Caudate nucleus (tissue), 63 donors: ENCODE measurements at places on chromosomes 3 and 15.

- no peak for DNase-seq
These were observed 732 bp upstream of the CRTC3 start for GRCh38 chr15:90529011-90529370.

GRCh38 chr15:59360896-59361295 is 11.8 kb downstream of the MYO1E start:
- no peak for DNase-seq

- DNase-seq: no peak
These were observed 26.2 kb downstream of the ANAPC13 start for GRCh38 chr3:134459562-134459961.

DNA sequence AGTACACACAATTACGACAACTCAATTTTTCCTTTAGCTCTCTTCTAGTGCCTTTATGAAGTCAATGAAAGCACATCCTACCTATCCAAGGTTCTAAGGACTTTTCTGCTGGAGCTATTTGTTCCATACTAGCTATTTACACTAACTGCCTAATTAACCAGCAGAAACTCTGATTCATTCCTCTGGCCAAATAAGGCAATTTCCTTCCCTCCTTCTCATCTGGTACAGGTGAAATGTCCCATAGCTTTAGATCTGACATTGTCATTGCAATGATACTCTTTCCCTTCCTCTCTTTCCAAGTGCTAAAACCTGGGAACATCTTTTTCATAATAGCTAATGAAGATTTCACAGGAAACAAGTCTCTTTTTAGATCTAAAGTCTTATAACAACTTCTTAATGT is 521.7 kb downstream of the SOX2 start:
- DNase-seq: no peak

DNA sequence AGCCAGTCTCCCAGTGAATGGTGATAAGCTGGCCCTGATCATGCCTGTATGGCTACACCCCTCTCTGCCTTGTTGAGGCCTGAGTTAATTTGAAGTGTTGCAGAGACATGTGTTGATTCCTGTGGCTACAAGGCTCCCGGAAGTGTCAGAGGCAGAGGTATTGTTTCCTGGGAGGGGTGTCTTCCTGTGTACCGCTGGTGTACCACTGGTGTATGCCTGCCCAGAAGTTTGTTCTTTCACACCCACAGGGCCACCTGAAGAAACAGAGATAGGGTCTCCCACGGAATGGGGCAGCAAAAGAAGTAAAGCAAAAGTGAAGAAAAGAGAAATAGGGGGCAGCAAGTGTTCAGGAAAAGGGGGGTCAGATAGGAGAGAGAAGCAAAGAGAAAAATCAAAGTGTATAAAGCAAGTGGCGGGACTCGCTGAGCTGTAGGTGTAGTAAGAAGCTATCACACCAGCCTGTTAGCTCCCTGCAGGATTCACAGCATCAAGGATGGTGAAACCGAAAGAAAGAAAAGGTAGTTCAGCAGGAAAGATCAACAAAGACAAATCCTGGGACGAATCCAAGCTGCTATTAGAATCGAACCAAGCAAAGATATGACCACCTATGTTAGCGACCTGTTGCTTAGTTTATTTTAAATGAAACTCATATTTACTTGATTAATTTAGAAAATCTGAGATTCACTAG is 36.6 kb upstream of the CD47 start:
- no peak for DNase-seq

GRCh38 chr3:171704002-171704401 is 106.3 kb downstream of the PLD1 start:
- no peak for DNase-seq

DNA sequence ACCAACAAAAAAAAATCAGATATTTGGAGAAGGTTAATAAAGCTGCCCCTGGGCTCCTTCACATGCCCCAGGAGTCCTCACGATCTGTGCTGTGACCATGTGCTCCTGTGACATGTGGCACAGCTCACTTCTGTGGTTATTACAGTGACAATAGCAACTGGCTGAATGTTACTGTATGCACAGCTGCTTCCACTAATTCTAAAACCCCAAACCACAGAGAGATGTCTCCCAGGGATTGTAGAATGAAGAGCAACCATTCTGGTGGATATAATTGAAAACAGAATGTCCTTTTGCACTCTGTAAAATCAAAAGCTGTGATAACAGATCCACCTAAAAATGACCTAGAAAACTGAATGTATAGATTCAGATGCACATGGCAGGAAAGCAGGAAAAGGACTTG is 489.2 kb upstream of the CNTN4 start:
- DNase-seq: no peak

- no peak for DNase-seq
These were observed 1242.2 kb downstream of the OTOL1 start for GRCh38 chr3:162738784-162739183.

- DNase-seq: no peak
These were observed 125.9 kb downstream of the SST start for GRCh38 chr3:187544326-187544725.

GRCh38 chr15:62966294-62967078 is 76.1 kb upstream of the TPM1 start:
- no peak for DNase-seq

DNA sequence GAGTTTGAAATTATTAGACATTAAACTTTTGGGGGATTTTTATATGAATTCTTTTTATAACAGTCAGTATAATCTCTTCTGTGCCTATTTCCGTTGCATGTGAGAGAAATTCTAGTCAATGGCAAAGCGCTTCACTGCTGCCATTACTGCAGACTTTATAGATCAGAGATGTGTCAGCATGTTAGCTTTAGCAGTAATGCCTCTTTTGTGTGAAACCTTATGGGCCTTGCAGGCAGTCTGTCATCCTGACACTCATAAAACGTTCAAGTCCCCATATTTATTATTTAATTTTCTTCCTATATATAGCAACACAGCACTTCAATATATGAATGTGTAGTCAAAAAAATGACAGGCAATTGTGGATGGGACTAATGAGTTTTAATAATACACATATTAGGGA is 191.0 kb downstream of the NLGN1 start:
- no peak for DNase-seq

- no peak for DNase-seq
These were observed 121.4 kb upstream of the PHLDB2 start for GRCh38 chr3:111737706-111738086.

GRCh38 chr3:186150041-186150830 is 41.3 kb upstream of the ETV5 start:
- no peak for DNase-seq

DNA sequence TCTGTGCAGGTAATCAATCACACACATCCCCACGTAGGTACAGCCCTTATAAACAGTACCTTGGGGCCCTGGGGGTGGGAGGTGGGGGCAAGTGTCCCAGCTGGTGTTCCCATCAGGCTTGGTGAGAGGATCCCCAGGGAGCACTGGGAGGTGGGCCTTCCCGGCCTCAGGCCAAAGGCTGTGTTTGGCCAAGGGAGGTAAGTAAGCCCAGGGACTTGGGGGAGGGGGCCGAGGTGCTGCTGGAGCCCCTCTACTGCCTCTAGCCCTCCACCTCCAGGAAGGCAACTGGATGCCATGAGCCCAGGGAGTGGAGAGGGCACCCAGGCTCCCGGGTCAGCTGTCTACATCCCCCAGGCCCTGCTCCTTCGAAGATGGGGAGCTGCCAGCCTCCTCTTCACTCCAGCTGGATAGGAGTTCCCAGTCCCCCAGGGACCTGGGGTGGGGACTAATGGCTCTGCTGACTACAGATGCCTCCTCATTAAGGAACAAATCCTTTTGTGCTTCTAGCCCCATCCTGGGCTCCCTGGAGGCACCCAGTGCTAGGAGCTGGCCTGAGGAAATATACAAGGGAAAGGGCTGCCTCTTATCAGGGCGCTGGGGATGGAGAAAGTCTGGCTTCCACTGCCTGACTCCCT is 33.1 kb downstream of the RNU5B-1 start:
- DNase-seq: no peak

GRCh38 chr3:30954426-30954825 is 60.0 kb upstream of the GADL1 start:
- DNase-seq: no peak

- peak; percentile 78 for DNase-seq
These were observed 459 bp upstream of the ADCY5 start for GRCh38 chr3:123449102-123449996.
